ENCODE measurements at places on chromosomes 12 and 14.

DNA sequence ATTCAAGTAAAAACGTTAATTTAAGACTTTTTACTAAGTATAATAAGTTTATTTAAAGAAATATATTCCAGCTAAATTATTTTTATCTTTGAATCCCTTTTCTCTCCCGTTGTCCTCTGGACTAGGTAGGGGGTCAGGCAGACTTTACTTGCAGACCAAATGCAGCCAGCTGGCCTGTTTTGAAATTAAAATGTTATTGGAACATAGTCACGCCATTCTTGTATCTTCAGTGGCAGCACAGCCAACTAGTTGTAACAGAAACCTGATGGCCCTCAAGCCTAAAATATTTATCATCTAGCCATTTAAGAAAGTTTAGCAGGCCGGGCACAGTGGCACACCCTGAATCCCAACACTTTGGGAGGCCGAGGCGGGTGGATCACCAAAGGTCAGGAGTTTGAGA, 52.7 kb downstream of the BCAT1 start:
- DNase-seq: no peak

DNA sequence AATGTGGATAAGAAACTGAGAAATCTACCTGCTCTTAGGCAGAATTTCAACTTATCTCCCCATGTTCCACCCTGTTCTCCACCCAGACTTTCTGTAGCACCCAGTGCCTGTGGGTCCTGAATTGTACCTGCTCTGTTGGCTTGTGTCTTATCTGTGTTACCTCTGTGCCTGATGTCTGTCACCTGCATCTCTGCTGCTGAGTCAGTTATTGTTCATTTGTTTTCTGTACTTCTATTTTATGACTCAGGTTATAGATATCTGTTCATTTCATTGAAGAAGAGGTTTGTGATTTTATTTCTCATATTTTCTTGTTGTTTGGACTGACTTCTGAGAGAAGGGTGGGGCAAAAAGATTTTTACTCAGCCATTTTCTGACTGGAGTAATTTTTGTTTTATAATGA, 11.7 kb downstream of the SOCS4 start:
- no peak for DNase-seq

DNA sequence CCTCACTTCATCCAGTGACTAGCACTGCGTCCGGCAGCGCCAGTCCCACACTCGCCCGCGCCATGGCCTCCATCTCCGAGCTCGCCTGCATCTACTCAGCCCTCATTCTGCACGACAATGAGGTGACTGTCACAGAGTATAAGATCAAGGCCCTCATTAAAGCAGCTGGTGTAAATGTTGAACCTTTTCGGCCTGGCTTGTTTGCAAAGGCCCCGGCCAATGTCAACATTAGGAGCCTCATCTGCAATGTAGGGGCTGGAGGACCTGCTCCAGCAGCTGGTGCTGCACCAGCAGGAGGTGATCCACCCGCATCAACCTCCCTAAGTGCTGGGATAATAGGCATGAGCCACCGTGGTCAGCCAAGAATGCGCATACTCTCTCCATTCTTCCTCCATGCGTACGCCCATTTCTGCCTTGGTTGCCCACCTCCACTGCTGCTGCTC, 59.9 kb downstream of the IRF2BPL start:
- DNase-seq: no peak

DNA sequence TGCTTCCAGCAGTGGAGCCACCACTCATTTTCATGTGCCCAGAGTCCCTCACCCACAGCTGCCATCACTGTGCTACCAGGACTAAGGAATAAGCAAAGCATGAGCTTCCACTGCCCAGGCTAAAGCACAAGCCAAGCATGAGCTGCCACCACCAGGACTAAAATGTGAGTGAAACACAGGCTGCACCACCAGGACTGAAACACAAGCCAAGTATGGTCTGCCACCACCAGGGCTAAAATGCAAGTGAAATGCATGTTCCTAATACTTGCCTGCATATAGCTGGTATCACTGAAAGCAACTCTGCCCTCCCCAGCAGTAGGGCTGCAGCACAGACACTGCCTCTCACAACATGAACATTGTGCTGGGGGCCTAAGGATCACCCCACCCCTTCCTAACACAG, 30.0 kb downstream of the CEP83 start:
- DNase-seq: no peak

DNA sequence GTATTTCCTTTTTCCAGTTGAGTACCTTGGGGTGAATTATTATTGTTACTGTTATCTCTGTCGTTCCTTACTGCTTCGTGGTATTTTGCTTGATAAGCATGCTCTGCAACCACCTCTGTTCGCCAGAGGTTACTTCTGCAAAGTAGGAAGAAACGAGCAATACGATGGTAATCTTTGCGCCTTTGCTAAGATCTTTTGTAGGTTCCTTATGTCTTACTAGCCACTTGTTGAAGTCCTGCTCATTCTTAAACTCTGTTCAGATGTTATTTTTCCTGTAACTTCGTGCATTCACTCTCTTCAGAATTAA, 729 bp upstream of the M6PR start:
- no peak for DNase-seq

- no peak for DNase-seq
Measured at GRCh38 chr12:57127101-57127725, 1.1 kb upstream of the LRP1 start.

DNA sequence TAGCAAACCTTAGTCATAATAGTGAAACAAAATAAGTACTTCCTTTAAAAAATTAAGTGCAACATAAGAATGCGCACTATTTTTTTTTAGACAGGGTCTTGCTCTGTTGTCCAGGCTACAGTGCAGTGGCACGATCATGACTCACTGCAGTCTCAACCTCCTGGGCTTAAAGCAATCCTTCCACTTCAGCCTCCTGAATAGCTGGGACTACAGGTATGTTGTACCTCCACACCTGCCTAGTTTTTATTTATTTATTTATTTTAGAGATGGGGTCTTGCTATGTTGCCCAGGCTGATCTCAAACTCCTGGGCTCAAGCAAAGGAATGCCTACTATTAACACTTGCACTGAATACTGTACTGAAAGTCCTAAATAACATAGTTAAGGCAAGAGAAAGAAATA, 93.8 kb downstream of the NUMB start:
- no peak for DNase-seq

GRCh38 chr14:90424686-90425372, 28.0 kb downstream of the CALM1 start:
- DNase-seq: no peak

DNA sequence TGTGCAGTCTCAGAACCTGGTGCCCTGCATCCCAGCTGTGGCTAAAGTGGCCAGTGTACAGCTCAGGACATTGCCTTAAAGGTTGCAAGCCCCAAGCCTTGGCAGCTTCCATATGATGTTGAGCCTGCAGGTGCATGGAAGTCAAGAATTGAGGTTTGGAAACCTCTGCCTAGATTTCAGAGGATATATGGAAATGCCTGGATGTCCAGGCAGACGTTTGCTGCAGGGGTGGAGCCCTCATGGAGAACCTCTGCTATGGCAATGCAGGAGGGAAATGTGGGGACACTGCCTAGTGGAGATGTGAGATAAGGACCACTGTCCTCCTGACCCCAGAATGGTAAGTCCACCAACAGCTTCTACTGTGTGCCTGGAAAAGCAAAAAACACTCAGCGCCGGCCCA, 17.9 kb upstream of the CNIH1 start:
- no peak for DNase-seq

DNA sequence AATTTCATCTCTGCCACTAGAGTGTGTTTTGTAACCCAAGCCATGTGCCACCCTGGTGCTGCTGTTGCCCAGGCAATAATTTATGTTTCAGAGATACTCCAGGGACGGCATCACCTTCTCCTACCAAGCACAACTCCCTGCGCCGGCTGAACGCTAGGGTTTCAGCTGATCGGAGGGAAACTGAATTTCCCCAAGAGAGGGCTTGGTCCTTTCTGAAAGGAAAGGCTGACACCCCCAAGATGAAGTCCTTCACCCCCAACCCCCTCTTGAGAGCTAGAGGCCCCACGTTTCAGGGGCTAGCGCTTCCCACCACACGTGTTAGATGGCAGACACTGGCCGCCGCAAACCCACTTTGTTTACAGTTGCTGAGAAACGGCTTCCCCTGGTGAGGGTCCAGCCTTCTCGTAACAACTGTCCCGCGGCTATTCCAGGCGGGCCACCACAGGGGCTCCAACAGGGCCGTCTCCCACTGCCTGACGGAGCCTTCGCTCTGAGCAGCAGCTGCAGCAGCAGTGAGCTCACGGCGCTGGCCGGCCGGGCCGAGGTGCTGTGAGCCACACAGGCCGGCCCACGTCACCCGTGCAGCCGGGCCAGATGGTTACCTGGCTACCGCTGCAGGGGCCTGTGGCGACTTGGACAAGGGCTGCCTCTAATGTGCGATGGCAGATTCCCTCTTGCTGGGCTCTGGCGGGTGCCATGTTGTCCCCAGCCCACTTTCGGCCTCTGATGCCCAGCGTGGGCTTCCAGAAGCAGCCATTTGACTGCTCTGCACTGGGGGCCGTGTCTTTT, 66.4 kb downstream of the TESC start:
- DNase-seq: no peak
